NCI-H2171 (cell line): ENCODE measurements at places on chromosomes 3 and 15.

GRCh38 chr3:42387802-42388651 is 22.4 kb downstream of the LYZL4 start:
- no peak for DNase-seq

DNA sequence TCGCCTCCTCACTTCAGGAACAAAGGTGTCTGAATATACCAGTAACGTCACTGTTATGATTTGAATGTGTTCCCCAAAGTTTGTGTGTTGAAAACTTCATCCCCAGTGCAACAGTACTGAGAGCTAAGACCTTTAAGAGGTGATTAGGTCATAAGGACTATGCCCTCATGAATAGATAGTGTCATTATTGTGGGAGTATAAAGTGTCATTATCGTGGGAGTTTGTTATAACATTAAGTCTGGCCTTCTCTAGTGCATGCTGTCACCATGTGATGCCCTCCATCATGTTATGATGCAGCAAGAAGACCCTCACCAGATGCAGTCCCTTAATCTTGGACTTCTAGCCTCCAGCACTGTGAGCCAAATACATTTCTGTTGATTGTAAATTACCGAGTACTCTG is 53.7 kb upstream of the TLE3 start:
- DNase-seq = no peak

- no peak for DNase-seq
Observed at GRCh38 chr3:127823426-127823857, 1.1 kb upstream of the MGLL start.

DNA sequence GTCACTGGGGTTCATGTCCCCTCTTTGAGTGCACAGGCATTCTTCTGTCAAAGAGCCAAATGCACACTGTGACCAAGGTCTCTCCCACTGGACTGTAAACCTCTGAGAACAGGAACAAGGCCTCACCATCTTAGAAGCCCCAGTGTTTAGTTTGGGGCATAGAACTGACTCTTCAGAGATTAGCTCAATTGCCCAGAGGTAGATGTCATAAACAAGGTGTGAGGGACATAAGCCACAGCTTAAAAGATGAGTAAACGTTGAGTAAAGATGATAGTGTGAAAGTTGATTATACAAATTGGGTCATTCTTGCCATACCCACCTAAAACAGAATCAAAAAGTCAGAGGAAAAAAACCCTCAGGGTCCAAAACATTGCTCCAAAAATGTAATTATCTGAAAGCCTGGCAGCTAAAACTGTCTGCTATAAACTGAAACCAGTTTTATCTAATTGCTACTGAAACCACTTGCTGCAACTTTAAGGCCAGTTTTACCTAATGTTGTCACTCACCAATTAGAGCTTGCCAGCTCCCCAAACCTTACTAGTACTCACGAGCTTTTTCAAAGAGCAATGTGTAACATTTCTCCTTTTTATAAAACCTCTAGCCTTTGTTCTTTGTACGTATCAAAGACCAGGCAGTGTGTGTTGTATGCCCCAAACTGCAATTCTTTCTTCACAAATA is 415.2 kb downstream of the RAP2B start:
- DNase-seq = no peak

DNA sequence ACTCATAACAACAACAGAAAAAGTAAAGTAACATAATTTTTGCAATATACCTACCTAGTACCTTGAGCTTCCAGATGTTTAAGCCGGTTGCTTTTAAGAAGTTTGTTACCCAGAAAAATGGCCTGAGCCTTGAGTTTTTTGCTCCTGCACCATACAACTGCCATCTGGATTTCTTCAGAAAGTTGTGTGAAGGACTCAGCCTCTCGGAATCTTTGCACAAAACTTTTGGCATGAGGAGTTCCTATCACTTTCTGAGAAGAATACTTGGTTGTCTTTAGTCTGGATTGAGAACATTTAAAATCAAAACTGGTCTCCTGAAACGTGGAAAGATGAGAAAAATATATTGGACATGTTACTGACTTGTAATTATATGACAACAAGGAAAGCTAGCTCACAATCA is 17.3 kb downstream of the GTPBP8 start:
- no peak for DNase-seq

DNA sequence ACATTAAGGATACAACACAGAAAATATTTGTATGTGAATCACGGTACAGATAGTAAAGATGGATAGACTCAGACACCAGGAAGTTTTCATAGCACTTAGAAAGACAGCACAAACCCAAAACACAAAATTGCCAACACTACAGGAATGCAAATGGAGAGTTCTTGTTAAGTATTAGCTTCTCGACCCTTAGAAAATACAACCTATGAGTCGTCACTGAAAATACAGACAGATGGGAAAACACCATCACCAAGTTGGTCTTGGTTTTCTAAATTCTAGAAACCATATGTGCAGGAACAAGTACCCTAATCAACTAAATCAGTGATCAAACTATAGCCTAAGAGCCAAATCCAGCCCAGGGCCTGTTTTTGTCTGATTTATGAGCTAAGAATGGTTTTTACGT is 50.7 kb downstream of the PEAK1 start:
- DNase-seq = no peak

DNA sequence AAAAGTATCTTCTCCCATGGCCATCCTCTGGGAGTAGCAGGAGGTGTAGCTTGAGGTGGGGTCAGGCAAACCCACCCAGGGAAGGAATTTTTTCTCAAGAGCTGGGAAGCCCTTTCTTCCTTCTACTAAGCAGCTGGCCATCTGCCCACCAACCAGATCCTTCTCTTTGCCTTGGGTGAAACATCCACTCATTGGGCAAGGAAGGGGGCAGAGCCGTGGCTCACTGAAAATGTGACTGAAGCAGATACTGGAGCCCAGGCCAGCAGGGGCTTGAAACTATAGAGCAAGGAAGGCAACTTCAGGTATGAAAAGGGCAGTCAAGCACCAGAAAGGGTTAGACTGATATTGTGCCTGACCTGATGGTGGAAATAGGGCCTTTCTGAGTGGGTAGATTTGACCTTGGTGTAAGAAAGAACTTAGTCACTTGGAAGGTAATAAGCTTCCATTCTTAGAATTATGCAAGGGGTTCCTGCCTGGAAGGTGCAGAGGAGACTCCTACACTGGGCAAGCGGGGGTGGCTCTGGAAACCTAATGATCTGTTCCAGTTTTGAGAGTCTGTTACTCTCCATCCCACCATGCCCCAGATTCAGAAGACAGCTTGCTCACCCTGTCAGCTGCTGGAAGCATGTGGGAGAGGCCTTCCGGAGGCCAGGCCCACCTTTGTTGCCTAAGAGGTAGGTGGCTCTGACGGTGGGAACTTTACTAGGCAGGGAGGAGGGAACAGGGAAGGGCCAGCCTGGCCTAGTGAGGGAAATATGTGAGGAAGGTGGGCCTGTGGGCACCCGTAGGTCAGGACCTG is 22.0 kb upstream of the PLA2G4E start:
- DNase-seq = no peak
